ENCODE measurements at places on chromosomes 2 and 18. TPM values are rescaled to one million over a fixed set of nuclear protein-coding genes. Genes with fewer than 3 reads are reported as not detected.

GRCh38 chr2:158432117-158432516, 24.4 kb downstream of the CCDC148 start:
- no peak for DNase-seq

DNAH7 gene
- 14.9 TPM for total RNA-seq

DNA sequence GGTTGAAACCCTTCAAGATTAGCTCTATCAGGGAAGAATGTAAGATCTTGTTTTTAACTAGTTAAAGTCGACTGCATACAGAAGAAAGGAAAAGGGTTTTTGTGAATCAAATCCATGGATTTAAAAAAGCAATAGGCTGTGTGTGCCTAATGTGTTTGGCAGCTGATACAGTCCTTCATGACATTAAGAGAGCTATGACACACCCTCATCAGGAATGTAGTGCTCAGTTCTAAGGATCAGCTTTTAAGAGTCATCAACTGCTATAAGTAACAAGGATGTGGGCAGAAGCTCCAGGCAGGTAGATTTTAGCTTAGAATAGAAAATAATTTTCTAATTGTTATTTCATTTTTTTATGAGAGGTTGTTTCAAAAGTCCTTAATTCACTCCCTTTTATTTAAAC, 52.9 kb downstream of the PPP1R1C start:
- DNase-seq: no peak

DNA sequence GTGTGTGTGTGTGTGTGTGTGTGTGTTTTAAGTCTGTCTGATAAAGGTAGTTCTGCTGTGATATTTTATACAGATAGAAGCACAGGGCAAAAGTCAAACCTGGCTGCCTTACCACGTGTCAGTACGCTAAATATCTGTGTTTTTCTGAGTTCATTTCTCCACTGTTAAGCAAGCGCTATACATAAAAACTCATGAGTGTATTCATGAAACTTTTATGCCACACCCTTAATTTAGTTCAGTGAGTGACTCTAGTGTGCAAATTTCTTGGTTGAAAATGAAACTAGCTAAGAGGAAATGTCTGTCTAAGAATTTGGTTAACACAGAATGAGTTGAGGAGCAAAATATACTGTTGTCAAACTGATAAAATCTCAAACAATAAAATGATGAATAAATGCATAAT, 11.2 kb downstream of the CASP10 start:
- DNase-seq: no peak

ASPRV1 gene
- total RNA-seq: 9.2 TPM

GRCh38 chr2:117933884-117934354, 80.0 kb downstream of the CCDC93 start:
- no peak for DNase-seq

DNA sequence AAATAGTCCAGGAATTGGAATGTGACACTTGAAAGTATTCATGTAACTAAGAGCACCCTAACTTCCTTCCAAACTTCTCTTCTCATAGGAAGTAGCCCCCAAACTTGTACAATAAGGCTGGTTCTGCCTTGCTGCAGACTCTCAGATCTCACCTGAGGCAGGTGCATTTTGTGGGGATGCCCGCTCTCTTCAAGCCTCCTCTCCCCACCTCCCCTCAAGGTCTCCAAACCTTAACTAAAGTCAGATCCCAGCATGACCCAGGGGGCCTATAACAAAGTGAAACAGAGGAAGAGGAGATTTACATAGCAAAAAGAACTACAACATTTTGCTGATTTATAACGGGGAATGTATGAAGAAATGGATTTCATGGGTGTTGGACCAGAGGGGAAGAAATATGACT, 23.6 kb downstream of the CDKL4 start:
- DNase-seq: no peak

GRCh38 chr2:68766376-68766845, 31.8 kb downstream of the ARHGAP25 start:
- DNase-seq: peak; percentile 65

DNA sequence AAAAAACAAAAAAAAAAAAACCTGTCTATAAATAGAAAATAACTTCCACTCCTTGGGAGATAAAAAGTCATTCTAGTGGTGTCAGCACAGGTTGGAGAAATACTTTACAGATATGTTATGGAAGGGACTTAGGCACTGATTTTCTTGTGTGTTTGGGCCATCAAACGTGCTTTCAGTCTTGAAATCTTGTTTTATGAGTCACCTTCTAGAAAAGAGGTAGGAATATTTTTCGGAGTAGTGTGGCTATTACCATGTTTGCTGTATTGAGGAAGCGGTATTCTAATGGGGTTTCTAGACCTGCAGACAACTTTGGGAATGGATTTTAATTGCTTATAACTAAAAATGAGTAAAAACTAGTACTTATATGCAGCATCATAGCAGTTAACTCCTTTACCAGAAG, 12.0 kb downstream of the HNMT start:
- no peak for DNase-seq

FAM110C gene
- 16.3 TPM for total RNA-seq

PPP4R1 gene
- total RNA-seq: 136 TPM

GRCh38 chr2:233426619-233427342, 72.5 kb downstream of the DGKD start:
- DNase-seq: peak; percentile 9

Measured in testis (tissue), 5 donors.